ENCODE measurements at places on chromosomes 11 and 22.
A peak's percentile ranks its signal among the peaks of the same experiment; 100 is the strongest.

GRCh38 chr11:69700278-69701140 lies 3.3 kb downstream of the FGF19 start:
- peak; percentile 49 for DNase-seq

- DNase-seq: peak; percentile 59
Observed at GRCh38 chr11:47714554-47715081, 551 bp downstream of the AGBL2 start.

- DNase-seq: no peak
Observed at GRCh38 chr11:112498701-112499100, 238.0 kb upstream of the PLET1 start.

DNA sequence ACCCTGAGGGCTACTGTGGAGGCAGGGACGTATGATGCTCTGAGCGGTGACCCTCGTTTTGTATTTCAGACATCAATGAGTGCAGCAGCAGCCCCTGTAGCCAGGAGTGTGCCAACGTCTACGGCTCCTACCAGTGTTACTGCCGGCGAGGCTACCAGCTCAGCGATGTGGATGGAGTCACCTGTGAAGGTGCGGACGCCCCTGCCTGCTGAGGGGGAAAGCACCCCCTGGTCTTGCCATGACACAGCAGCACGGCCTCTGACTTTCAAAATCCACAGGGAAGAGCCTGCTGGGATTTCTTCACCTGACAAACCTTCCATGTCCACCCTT lies 44.3 kb downstream of the FBLN1 start:
- DNase-seq: no peak

GRCh38 chr11:120431633-120432032 lies 79.9 kb upstream of the GRIK4 start:
- no peak for DNase-seq

- DNase-seq: no peak
Observed at GRCh38 chr11:77411137-77411707, 62.7 kb downstream of the PAK1 start.

DNA sequence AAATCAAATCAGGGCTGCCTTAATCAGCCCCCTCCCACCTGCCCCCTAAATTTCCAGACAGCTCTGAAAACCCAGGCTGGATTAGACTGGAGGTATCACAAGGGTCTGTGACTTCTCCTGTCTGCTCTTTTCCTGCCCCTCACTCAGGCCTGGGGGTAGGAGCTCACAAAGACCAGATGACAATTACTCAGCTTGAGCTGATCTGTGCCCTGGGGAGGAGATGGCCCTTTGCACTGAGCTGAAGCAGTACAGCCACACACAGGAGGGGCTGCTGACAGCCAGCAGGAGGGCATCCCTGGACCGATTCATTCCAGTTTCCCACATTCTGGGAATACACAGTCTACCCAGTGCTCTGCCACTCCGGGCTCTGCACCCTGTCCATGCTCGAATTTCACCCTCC lies 4.2 kb downstream of the ABCC8 start:
- DNase-seq: no peak

GRCh38 chr11:6084587-6084986 lies 22.9 kb upstream of the OR56B4 start:
- DNase-seq: no peak

- DNase-seq: no peak
Observed at GRCh38 chr11:117438371-117439000, 110.8 kb downstream of the CEP164 start.
